Activated T-cell treated with anti-CD3 and anti-CD28 coated beads, Interleukin-2, amount 50 U/mL, for 4 hours (primary cell): ENCODE measurements at places on chromosomes 13 and 19.
A peak's percentile ranks its signal among the peaks of the same experiment; 100 is the strongest.

DNA sequence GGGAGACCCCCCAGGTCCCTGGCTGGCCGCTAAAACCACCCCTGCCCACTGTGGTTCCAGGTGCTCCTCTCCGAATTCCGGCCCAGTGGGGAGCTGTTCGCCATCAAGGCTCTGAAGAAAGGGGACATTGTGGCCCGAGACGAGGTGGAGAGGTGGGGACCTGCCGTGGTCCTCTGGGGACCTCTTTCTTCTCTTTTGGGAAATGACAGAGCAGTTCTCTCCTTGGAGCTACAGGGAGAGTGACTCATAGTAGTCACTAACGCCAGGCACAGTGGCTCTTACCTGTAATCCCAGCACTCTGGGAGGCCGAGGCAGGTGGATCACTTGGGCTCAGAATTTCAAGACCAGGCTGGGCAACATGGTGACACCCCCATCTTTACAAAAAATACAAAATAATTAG, 7.3 kb downstream of the PTGER1 start:
- no peak for DNase-seq

DNA sequence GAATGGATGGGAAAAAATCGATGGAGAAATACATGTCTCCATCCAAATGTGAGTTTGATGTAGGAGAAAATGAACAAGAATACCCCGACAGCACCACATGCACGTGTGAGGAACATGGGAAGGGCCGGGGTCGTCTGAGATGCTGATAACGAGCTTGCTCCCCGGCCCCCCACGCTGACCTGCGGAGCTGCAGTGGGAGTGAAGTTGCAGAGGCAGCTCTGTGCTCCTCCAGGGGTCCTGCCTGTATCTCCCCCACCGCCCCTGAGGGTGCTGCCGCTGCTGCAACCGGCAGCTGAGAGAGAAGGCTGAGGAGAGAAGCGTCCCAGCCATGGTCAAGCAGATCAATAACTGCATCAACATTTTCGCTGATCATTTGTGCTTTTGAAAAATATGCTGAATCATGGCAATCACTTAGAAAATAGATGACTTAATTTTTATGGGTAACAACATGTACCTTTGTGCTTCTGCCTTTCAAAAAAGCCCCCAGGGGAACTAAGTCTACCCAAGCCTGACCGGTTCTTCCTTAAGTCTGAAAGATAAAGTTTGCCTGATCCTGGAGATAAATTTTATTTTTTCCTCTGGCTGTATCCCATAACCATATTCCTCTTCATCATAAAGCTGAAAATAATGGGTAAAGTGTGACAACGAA, 18.2 kb upstream of the NAXD start:
- no peak for DNase-seq

GRCh38 chr13:74871369-74872070, 610.4 kb downstream of the TBC1D4 start:
- no peak for DNase-seq

GRCh38 chr13:75581874-75582640, 32.5 kb downstream of the UCHL3 start:
- no peak for DNase-seq

- no peak for DNase-seq
Observed at GRCh38 chr19:23377276-23377675, 18.0 kb downstream of the ZNF91 start.

- no peak for DNase-seq
Observed at GRCh38 chr13:109212650-109213049, 573.7 kb downstream of the IRS2 start.

GRCh38 chr13:76331943-76332712, 554.1 kb downstream of the KCTD12 start:
- no peak for DNase-seq

- no peak for DNase-seq
Observed at GRCh38 chr13:80400865-80401426, 60.0 kb upstream of the SPRY2 start.

- DNase-seq, result no peak
Observed at GRCh38 chr13:32113532-32113931, 82.0 kb downstream of the FRY start.

GRCh38 chr19:47778954-47779351, 450 bp downstream of the SELENOW start:
- no peak for DNase-seq

DNA sequence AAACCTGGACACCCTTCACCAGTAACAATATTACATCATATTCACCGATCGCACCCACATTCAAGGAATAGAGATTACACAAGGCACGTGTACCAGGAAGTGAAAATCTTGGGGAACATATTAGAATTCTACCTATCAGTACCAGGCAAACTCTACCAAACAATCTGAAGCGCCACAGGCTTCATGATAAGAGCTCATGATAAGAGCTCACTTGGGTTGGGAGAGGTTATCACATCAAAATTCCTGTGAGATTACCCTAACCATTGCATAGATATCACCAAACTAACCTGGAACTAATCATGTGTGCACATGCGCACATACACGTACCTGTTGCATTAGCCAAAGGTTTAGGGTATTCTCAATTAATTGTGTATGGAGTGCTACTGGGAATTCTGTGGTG, 1861.3 kb downstream of the PCDH9 start:
- no peak for DNase-seq

- no peak for DNase-seq
Observed at GRCh38 chr19:14410091-14411051, 8.8 kb downstream of the DDX39A start.

DNA sequence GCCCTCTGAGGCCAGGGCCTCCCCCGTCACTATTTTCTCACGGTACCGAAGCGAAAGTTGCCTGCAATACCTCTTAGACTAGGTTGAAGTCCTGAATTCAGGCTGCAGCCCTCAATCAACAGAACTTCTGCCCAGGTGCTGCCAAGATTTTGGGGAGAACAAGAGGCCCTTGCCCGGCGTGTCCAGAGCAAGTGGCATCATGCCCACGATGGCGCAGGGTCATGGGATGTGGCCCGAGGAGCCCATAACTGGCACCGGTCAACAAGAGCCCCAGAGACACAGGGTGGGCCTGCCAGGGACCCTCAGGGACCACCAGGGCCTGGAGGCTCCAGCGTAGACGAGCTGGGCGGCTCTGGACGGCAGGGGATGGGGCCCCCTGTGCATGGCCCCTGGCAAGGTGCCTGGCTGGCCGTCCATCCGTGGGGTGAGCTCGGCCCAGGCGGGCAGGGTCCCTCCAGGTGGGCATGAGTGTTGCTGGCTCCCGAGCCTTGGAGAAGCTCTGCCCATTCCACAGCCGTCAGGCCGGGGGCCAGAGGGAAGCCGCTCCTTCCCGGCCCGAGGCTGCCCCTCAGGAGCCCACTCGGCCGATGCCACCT, 45.1 kb downstream of the GAS6 start:
- no peak for DNase-seq

GRCh38 chr13:39407138-39407537, 195.9 kb downstream of the LHFPL6 start:
- DNase-seq, result no peak

DNA sequence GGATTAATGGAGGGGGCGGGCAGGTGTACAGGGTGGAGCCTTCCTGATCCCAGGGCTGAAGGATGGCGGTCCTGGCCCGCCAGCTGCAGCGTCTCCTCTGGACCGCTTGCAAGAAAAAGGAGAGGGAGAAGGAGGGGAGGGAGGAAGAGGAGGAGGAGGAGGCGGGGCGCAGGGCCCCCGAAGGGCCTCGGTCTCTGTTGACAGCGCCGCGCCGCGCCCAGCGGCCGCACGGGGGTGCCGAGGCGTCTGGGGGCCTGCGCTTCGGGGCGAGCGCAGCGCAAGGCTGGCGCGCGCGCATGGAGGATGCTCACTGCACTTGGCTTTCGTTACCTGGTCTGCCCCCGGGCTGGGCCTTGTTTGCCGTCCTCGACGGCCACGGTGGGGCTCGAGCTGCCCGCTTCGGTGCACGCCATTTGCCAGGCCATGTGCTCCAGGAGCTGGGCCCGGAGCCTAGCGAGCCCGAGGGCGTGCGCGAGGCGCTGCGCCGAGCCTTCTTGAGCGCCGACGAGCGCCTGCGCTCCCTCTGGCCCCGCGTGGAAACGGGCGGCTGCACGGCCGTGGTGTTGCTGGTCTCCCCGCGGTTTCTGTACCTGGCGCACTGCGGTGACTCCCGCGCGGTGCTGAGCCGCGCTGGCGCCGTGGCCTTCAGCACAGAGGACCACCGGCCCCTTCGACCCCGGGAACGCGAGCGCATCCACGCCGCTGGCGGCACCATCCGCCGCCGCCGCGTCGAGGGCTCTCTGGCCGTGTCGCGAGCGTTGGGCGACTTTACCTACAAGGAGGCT, at the start of gene PPM1N:
Gene PPM1N, plus strand, starts transcription at position 33 of the 785 bp plus-strand sequence. Its CDS starts 30 bp downstream, at position 63.
- DNase-seq, result peak; percentile 62

DNA sequence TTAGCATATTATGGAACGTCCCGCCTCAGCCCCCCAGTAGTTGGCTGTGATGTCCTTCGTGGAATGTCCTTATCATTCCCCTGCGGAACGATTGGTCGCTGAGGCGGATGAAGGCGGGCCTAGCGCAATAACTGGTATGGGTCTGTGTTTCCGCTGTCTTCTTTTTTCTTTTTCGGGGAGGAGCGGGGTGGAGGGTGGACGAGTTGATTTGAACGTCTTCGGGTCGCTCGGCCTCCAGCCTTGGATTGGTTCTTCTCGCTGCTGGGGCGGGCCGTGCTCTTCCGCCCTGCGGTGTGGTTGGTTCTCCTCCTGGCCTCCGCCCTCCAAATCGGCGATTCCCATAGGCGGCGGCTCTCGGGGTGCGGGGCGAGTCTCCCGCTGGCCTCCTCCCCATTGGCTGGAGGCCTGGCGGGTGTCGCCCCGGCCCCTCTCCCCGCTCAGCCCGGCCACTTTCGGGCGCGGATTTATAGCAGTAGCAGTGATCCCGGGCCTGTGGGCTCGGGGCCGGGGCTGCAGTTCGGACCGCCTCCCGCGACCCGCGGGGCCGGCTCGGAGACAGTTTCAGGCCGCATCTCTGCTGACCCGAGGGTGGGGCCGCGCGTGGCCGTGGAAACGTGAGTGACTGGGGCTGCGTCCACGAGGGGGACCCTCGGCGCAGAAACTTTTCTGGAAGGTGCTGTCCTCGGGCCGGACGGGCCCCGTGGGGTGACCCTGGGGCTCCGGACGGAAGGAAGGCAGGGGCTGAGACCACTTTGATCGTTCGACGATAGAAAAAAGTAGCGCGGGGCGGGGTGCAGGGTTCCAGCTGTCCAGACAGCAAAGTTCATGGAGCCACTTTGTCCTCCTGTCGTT, 2.1 kb downstream of the ING1 start:
- peak; percentile 92 for DNase-seq

DNA sequence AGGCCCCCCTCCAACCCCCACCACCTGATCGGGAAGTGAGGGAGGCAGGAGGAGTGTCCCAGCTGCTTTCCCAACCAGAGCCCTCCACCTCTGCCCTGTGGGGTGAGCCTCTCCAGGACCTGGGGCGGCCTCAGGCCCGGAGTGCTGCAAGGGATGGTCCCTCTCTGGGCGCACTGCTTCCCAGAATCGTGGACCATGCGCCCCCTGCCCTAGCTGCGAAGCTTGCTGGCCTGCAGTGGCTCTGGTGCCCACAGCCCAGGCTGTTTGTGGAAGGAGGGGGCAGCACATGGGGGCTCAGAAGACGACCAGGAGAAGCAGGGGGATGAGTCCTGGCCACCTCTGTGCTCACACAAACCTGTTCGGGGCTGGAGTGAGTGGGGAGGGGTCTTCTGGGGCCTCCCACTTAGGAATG, 33.6 kb downstream of the CEBPG start:
- DNase-seq, result no peak

DNA sequence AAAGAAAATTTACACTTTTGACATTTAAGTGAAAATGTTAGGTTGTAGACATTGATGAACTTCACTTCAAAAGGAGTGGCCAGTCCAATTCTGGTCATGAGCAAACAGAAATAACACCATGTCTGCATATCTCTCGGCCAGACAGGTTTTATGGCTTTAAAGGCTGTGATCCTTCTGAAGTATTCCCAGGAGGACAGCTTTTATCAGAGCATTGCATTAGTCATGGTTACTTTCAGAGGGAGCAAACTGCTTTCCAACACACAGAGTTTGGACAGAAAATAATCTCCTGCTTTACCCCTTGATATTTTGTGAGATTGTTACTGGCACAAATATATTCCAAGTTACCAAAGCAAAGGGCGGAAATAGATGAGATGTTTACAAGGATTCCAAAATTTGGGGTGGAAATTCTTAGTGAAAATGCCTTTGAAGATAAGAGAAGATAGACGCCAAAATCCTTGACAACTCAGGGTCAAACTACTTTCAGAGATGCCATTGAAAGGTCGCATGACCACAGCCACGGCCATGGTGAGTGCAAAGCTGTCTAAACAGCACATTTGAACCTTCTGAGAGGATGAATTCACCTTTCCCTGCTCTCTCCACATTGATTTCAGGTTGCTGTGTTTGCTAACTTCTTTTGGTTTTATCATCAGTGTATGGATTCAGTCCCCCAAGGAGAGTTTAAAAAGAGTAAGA, 584.5 kb upstream of the SGCG start:
- DNase-seq, result no peak

DNA sequence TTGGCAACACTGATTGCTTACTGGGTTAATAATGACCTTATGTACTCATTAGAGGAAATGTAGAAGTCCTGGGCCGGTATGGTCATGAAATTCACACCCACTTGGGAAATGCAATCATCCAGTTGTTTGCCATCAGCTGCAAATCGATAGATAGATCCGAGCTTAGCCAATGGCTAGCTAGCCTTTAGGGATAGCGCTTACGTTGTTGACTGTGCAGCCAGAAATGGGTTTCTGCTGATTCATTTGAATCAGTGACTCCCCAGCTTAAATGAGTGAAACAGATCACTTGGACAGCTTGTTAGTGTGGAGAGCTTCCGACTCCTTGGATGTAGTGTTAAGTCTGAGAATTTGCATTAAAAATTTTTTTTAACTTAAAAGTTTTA, 11.8 kb downstream of the IL17D start:
- no peak for DNase-seq

DNA sequence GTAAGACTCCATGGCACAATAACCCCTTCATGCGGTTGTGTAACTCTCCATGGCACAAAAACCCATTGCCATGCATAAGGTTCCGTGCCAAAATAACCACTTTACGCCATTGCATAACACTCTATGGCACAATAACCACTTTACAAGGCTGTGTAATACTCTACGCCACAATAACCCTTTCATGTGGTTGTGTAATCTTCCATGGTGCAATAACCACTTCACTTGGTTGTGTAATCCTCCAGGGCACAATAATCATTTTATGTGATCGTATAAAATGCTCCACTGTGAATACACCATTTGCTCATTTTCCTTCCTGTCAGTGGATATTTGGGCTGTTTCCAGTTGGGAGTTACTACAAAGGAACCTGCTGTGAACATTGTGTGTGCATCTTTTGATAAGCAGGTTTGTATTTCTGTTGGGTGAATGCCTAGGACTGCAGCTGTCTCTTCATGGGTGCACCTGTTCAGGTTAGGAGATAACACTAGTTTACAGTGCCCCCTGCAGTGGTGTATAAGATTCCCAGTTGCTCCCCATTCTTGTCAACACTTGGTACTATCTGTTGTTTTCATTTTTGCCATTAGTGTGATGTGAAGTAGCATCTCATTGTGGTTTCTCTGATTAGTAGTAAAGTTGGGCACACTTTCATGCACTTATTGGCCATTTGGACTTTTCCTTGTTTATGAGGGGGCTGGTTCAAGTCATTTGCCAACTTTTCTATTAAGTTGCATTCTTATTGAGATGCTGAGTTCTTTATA, 21.1 kb upstream of the ZSCAN18 start:
- no peak for DNase-seq

- DNase-seq, result no peak
Observed at GRCh38 chr13:44431150-44431549, 57.5 kb downstream of the SERP2 start.
